ENCODE measurements at places on chromosomes 4 and X.

GRCh38 chr4:5954056-5954760, 61.3 kb upstream of the CRMP1 start:
- no peak for DNase-seq

- DNase-seq, result no peak
Measured at GRCh38 chrX:128425546-128425945, 373.3 kb upstream of the ACTRT1 start.

DNA sequence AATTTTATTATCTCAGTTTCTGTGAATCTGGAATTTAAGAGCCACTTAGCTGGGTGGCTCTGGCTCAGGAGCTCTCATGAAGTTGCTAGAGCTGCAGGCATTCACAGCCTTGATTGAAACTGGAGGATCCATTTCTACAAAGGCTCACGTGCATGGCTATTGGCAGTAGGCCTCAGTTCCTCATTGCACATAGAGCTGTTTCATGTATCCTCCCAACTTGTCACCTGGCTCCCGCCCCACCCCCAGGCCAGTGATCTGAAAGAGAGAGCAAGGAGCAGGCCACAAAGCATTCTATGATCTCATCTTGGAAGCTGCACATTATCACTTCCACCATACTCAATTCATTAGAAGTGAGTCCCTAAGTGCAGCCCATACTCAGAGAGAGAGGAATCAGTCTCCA, 18.5 kb upstream of the AP1AR start:
- no peak for DNase-seq

DNA sequence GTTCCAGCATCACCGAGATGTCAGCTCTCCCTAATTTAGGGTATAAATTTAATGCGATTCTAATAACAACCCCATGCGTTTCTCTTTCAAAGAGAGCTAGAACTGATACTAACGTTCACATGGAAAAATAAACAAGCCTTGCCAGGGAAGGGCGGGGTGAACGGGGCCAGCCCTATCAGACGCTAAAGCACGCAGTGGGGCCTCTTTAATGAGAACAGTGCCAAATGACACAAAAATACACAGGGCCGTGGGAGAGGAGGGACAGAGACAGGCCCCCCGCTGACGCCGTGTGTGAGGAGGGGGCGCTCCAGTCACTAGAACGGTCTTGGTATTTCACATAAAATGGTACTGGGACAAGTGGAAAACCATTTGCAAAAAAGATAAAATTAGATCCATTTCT, 21.3 kb upstream of the ADRA2C start:
- no peak for DNase-seq

DNA sequence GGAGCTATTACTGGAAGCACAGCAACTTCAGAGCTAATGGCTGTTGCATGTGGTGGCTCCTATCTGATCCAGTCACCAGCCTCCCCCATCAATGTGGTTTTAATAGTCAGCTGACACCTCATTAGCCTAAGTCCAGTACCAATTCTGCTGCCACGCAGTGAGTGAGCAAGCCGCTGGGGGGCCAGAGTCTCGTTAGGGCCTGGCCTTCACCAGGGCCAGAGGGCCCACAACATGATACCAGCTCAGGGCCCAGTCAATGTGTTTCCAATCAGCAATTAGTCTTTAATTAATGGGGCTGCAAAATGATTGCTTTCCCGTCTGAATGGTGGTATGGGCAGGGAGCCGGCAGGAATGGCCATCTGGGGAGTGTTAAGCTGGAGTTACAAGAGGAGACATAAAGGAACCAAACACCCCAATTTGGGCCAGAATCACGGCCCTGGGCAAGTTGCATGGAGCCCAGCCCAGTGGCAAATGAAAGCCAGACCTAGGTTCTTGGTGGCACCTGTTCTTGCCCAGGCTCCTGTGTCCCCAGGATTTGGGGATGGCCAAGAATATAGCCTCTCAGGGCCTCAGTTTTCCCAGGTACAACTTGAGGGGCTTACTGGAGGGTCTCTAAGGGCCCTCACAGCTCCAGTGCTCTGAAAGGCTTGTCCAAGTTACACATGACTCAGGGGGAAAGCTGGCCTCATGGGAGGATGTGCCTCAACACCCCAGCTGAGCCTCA, 119.2 kb downstream of the EFNB1 start:
- no peak for DNase-seq
